ENCODE measurements at places on chromosomes 4 and X.

GRCh38 chr4:16212138-16212782 is 14.0 kb downstream of the TAPT1 start:
- DNase-seq, result no peak

DNA sequence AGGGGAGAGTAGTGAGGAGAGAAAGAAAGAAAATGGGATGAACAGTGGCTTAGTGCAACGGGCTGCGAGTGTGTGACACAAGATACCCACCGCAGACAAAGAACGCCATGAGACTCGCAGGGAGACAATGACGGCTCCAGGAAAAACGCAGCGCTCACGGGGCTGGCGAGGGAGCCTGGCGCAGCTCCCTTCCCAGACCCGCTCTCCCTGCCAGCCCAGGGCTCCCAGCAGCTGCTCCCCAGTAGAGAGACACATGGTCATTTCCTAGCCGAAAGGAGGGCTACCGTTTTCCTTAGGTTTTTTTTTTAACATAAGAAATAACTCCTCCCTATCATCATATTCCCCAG is 149.5 kb downstream of the MAML3 start:
- DNase-seq, result no peak

- no peak for DNase-seq
These were observed 63.2 kb downstream of the QDPR start for GRCh38 chr4:17448689-17449088.

GRCh38 chrX:18971506-18971905 is 12.4 kb downstream of the PHKA2 start:
- DNase-seq, result no peak

- DNase-seq, result no peak
These were observed at the start of gene CRMP1 for GRCh38 chr4:5893004-5893580. Gene CRMP1 (minus strand): TSS chr4:5893086. CDS start chr4:5892969, 117 bp downstream.

- DNase-seq, result no peak
These were observed 84.9 kb downstream of the MAML3 start for GRCh38 chr4:140069066-140069465.

GRCh38 chr4:610411-611261 is 14.7 kb upstream of the PDE6B start:
- DNase-seq, result no peak

GRCh38 chrX:46579250-46579649 is 5.7 kb downstream of the CHST7 start:
- DNase-seq, result no peak

DNA sequence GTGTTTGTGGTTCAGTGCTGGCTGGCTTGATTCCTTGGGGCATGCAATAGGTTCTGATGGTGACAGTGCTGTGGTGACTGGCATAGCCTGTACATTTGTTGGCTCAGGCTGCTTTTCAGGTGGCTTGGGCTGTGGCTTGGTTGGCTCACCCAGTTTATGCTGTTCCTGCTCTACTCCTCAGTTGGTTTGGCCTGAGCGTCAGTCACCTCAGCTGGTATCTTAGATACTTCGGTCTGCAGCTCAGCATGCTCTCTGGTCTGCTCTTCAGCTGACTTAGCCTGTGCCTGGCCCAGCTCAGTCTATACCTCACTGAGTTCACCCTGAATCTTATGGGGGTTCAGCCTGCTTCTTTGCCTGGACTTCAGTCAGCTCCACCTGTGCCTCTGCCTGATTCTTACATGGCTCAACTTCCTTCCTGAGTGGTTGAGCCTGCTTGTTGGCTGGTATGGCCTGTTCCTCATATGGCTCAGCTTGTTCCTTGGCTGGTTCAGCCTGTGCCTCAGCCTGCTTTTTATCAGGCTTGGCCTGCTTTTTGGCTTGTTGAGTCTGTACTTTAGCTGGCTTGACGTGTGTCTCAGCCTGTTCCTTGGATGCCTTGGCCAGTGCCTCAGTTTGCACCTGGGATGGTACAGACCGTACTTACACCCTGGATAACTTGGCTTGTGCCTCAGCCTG is 170.6 kb downstream of the MSN start:
- no peak for DNase-seq

Measured in stimulated activated naive CD8-positive, alpha-beta T cell treated with anti-CD3 and anti-CD28 coated beads, Interleukin-15, amount 100 ng/mL, for 72 hours (primary cell).